ENCODE measurements at places on chromosomes 4 and X.
A peak's percentile ranks its signal among the peaks of the same experiment; 100 is the strongest.

DNA sequence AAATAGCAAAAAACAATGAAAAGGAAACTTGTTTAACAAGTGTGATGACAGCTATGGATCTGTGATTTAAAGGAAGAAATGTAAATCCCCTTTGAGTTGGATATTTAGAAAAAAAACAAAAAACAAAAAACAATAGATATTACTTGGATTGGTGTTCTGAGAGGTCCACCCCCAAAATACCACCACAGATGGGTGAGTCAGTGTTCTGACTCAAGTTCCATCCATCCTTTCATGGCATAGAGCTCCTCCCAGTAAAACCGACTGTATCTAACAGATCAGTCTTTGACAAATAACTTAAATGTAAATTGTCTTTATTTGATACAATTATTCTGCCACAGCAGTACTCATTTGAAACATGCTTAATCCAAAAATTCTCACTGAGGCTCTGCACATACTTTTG, 27.4 kb downstream of the TMPRSS11B start:
- DNase-seq, result no peak

GRCh38 chr4:154189346-154189745, 302.3 kb downstream of the DCHS2 start:
- no peak for DNase-seq

DNA sequence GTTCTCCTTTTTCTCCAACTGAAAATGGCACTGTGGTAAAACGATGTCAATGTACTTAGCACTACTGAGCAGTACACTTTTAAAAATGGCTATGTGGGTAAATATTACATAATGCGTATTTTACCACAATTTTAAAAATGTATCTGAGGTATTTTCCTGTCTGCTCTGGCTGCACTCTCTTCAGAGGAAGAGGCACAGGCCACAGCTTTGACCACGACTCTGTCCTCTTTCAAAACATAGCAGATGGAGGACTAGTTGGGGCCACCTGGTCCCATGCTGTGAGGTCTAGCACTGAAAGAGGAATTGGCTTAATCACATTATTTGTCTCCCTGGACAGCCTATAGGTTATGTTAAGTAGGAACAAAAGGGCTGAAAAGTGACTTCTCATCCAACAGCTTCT, 5.2 kb downstream of the KCNE5 start:
- DNase-seq, result no peak

- no peak for DNase-seq
Measured at GRCh38 chr4:132526652-132527051, 622.4 kb upstream of the PCDH10 start.

DNA sequence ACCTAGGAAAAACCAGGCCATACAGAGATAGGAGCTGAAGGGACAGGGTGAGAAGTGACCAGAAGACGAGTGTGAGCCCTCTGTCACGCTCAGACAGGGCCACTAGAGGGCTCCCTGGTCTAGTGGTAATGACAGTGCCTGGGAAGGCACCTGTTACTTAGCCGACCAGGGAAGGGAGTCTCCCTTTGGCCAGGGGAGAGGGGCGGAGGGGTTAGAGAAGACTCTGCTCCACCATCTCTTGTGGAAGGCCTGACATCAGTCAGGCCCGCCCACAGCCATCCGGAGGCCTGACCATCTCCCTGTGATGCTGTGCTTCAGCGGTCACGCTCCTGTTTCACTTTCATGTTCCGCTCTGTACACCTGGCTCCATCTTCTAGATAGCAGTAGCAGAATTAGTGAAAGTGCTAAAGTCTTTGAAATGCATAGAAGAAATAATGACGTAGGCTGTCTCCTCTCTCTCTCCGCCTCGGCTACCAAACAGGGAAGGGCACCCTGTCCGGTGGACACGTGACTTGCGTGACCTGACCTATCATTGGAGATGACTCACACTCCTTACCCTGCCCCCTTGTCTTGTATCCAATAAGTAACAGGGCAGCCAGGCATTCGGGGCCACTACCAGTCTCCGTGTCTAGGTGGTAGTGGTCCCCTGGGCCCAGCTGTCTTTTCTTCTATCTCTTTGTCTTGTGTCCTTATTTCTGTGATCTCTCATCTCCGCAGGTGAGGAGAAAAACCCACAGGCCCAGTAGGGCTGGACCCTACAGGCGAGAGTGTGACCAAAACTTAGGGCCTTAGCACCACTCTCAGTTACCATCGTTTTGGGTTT, 26.7 kb downstream of the HTT-AS start:
- peak; percentile 41 for DNase-seq

DNA sequence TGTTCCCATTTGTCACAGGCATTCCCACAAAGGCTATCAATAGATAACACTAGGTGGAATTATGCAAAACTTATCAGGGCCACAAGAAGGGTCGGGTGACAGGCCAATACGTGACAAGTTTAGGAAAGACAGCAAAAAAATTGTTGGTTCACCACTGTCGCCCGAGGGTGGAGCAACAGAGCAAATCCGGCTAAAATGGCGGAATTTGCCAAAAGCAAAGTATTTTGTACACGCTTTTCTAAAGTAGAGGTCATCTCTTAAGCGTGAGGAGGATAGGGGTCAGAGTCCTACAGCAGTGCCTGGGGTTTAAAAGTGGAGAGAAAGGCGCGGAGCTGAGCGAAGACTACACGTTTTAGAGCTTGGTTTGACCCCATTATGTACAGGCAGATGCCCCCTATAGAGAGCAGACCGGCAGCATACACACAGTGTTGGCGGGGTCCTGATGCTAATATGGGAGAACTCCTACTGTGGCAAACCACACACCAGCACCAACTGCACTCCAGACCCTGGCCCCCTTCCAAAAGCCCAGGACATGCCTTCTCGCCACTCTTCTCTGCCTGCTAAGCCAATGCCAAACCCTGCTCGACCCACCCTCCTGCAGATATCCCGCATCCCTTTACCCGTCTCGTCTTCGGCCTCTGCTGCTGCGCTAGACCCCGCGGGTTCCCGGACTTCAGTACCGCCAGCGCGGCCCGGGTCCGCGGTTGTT, 733 bp downstream of the CCNA2 start:
- no peak for DNase-seq

- no peak for DNase-seq
Measured at GRCh38 chr4:100489305-100489704, 28.5 kb downstream of the EMCN start.

GRCh38 chr4:3062471-3062870, 11.9 kb downstream of the HTT-AS start:
- no peak for DNase-seq

DNA sequence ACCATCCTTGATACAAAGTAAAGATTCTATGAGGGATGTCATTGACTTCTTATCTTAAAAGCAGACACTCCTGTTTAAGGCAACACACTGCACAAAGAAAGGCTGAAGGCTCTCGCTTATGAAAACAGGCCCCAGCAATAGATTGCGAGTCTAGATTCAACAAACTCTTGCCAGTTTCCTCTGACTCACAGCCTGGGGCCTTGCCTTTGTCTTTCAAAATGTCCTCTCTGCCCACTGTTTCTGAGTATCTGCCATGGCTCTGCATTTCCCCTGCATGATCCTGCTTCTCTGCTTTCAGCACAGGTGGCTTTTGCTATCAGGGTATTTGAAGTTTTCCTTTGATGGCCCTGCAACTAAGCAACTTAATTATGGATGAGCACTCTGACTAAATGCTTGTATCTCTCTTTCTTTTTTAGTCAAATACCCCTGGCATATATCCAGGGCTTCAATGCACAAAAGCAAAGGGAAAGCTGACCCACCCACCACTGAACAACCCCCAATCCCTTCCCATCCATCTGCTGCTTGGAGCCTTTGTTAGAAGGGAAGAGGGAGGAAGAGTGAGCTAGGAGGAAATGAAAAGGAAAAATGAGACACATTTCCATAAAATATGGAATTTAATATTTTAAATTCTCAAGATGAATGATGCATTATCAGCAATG, 32.2 kb downstream of the NDP start:
- DNase-seq, result no peak

DNA sequence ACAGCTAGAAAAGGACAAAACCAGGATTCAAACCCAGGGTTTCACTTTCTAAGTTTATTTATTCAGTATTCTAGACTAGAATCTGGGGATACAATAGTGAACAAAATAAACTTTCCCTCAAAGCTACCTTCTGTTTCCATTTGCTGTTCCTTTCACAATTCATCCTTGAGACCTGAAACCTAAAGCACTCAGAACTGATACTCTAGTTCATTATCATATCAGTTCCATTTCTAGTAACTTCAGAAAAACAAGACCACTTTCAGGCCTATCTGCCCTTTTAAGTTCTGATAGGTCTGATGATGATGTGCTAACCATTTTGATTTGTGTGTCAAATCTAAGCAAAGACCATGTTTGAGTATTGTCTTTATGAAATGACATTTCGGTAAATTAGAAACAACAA, 7.8 kb upstream of the XK start:
- DNase-seq, result no peak

DNA sequence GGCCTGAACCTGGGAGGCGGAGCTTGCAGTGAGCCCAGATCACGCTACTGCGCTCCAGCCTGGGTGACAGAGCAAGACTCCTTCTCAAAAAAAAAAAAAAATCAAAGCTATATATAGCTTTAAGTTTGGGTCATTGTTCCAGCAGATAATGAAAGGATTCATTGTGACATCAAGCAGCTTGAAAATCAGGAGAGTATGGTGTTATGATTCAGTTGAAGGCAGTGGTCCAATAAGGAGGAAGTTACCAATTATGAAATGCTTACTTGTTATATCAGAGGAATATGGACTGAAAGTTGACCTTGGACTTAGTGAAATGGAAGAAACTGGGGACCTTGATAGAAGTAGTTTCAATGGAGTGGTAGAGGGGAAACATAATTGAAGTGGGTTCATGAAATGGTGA, 140.4 kb upstream of the MAD2L1 start:
- DNase-seq, result no peak

DNA sequence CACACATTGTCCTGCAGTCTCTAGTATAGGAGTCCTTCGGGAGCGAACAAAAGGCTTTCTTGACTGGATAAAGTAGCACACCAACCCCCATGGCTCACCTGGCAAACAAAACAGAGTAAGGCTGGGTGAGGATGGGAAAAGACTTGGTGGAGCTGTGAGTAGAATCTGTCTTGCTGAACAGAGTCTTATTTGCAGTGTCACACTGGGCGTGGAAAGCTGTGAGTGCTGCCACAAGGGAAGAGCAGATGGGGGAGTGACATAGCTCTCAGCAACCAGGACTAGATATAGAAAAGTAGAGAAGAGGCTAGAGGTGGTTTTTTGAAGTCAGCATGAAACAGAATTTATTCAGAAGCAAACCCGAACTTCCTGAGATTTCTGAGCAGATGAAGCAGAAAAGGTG, 137.2 kb upstream of the ESX1 start:
- DNase-seq, result no peak

- no peak for DNase-seq
Measured at GRCh38 chrX:103464072-103464773, 55.1 kb downstream of the RAB40A start.

GRCh38 chr4:169094656-169095231, 84.7 kb upstream of the CBR4 start:
- no peak for DNase-seq

DNA sequence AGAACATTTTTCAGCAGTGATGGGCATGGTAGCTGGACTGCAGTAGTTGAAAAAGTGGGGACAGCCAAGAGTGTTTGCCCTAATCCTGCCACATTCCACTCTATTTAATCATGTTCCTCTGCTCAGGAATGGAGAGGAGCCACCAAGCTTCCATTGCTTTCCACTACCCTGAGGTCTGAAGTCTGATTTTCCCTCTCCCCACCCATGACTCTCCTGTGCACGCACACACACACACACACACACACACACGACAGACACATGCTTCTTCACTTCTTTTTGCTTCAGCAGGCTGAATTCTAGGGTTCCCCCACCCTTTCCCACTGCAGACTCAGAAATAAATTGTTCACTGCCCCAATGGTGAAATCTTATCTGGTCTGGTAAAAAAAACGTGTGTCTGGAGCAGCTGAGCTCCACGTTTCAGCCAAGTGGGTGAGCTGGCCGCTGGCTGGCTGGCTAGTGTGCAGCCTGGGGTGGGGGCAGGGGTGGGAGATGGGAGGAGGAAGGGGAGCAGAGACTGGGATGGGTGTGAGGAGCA, 142.7 kb upstream of the NALF2 start:
- DNase-seq, result no peak

- no peak for DNase-seq
Measured at GRCh38 chrX:11305641-11306040, 12.4 kb downstream of the AMELX start.

GRCh38 chrX:54891573-54891972, 29.1 kb upstream of the TRO start:
- peak; percentile 20 for DNase-seq

GRCh38 chr4:137749466-137749865, 217.2 kb upstream of the PCDH18 start:
- no peak for DNase-seq

GRCh38 chrX:108582151-108582550, 142.5 kb downstream of the COL4A5 start:
- DNase-seq, result no peak

GRCh38 chr4:95362906-95363558, 185.7 kb downstream of the UNC5C start:
- DNase-seq, result no peak

DNA sequence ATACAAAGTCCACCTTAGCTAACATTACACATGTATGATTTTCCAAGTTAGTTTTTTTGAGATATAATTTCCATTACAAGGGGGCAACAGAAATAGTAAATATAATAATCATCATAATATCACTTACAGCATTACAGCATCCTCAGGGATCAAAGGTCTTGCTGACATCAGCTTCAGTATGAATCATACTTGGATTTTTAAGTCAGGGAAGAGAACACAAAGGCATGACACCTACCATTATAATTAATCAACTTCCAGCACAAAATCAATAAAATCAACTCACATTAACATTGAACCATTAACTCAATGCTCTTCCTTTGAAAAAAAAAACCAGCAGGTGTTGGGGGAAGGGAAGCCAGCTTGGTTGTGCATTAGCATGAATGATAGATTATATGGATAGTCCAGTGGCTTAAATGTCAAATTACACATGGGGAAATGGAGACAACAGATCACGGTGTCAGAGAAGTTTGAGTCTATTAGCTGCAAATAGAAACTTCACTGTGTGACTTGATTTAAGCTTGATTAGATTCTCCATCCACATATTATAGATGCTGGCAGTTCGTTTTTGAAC, 66.9 kb upstream of the CAPN6 start:
- no peak for DNase-seq

GRCh38 chr4:142574306-142574705, 271.8 kb downstream of the INPP4B start:
- no peak for DNase-seq

GRCh38 chr4:26289401-26289800, 31.4 kb upstream of the RBPJ start:
- DNase-seq, result no peak

DNA sequence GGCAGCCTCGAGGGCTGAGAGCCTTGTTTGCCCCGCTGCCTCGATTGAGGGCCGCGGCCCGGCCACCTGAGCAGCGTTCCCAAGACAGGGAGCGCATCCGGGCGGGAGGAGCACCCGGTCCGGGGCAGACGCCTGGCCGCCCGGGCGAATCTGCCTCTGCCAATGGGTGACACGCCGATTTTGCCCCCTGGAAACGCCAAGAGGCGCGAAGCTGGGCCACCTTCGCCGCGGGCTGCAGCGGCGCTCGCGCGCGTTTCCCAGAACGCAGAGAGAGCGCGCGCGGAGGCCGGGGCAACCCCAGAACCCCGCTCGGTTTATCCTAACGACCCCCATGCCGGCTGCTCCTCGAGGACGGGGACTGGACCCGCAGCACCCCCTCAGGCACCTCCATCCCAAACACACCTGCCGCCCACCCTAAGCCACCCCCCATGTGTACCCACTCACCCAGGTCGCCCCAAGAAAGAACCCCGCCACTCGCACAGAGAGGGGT, 575 bp downstream of the MAP7D2 start:
- no peak for DNase-seq
